ENCODE measurements at places on chromosomes 6 and 20.

DNA sequence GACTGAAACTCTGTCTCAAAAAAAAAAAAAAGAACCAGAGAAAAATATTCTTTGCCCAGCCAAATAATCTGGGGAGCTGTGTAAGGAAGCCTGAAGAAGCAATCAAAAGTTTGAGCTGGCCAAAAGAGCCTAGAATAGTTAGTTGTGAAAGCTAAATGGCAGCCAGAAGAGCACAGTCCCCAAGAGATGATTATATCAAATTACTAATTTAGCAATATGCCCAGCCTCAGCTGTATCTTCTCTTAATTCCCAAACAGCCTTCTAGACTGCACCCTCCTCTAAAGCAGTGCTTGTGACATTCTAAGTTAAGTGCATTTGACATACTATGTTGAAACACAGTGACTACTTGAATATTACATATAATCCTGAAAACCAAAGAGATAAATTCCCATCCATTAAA, 38.9 kb downstream of the CDK19 start:
- no peak for DNase-seq

DNA sequence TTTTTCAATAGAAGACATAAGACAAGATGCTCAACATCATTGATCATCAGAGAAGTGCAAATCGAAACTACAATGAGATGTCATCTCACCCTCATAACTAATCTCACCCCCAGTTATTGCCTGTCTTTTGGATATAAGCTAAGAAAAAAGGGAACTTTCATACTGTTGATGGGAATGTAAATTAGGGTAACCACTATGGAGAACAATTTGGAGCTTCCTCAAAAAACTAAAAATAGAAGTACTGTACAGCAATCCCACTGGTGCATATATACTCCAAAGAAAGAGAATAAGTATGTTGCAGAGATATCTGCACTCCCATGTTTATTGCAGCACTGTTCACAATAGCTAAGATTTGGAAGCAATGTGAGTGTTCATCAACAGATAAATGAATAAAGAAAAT, 26.4 kb upstream of the PHF3 start:
- no peak for DNase-seq

DNA sequence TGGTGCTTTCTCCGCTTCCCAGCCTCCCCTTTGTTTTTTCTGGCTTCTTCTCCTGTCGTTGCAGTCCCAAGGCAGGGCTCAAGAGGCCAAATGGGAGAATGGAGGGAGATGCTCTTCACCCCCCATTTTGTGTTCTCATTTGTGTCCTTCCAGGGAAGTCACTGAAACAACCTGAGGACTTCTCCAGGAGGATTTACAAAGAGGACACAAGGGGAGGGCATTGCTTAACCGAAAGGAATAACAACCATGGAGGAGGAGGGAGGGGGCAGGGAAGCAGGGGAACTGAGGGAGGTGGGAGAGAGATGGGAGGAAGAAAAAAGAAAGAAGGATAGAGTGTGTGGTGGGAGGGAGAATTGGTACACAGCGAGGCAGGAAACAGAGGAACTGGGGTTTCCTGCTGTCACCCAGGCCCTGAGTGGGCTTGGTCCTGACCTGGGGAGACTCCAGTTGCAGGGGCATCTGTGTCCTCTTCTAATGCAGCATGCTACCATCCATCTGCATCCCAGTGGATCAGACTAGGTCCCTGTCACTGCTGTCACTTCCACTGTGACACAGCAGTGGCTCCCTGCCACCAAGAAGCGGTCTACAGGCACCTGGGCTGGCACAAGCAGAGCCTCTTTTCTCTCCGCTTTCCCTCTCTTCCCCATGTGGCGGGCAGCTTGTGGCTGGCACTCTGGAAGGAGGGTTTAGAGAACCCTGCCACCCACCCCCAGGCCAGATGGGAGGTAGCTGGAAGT, 17.1 kb upstream of the MLN start:
- no peak for DNase-seq

DNA sequence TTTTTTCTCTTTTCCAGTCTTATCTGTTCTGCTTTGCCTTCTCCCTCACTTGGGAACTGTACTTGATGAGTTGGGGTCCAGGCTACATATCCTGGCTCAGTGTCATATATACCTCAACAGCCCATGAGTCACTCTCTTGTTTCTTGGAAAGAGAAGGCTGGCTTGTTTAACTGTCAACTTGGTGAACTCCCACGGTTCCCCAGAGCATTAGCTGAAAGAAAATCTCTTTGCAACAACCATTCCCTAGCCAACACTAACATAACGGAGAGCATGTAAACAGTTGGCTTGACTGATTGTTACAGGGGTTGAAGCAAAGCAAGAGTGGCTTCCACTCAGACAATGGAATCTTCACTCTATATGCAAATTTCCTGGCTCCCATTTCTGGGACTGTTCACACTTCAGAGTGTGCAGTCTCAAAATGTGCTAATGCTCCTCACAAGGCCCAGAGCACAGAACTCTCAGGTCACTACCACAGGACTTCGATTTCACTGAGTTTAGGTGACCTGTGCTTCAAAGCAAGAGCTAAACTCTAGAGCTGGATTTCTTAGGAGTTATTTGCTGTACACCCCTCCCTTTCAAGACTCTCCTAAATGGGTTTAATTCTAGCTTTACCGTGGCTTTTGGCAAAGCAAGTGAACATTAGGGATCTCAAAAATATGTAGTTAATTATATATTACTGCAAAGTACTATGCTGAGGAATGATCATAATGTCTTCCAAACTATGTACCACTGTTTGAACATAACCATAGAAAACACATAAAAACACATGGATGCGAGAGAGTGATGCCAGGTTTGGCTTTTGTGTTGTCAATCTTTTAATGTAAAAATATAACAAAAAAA, 609.8 kb downstream of the RFPL4B start:
- no peak for DNase-seq

DNA sequence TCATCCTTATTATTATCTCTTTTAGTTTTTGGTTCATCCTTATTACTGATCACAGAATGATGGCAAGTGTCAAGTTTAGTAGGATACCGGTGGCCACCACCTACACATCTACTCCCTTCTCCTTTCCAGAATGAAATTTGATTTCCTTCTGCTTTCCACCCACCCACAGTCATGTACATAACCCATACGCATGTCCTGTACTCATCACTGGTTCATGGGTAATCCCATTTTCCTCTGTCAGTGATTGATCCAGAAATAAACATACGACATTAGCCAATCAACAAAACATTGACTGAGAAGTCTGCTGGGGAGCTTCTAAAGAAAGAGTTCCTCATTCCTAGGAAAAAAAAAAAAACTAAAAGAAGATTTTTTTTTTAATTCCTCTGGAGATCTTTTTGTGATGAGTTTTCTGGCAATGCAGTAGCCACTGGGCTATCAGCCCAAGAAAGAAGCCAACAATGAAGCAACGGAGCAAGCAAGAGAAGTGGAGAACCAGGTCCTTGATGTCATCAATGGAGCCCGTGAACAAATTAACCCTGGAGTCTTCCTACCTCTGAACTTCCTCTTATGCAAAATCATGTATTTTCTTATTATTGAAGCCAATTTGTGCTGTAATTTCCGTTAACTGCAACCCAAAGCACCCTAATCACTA, 127.8 kb downstream of the TASP1 start:
- no peak for DNase-seq

DNA sequence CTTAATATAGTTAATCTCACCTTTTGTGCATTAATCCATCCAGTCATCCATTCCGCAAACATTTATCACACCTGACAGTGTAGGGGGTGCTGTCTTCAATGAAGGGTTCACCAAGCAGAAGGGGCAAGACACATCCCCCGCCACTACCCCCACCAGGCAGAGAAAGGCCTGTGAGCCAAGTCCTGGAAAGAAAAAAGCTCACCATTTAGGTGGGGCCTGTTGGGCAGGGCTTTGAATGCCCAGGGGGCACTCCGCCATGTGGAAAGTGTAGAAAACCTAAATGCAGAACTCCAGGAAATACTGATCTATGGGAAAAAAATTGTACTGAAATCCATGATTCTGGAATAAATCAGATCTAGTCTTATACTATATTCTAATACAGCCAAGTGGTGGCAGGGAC, 4.8 kb upstream of the STX16 start:
- no peak for DNase-seq

- no peak for DNase-seq
Measured at GRCh38 chr6:116876107-116876506, 935 bp upstream of the RFX6 start.

- DNase-seq, result no peak
Measured at GRCh38 chr6:9503111-9503761, 911.6 kb downstream of the TFAP2A start.

GRCh38 chr20:20150241-20150640, 97.9 kb downstream of the CFAP61 start:
- DNase-seq, result no peak

- DNase-seq, result no peak
Measured at GRCh38 chr6:41970436-41970846, 28.8 kb upstream of the CCND3 start.

- no peak for DNase-seq
Measured at GRCh38 chr6:21115111-21115510, 478.4 kb upstream of the SOX4 start.

DNA sequence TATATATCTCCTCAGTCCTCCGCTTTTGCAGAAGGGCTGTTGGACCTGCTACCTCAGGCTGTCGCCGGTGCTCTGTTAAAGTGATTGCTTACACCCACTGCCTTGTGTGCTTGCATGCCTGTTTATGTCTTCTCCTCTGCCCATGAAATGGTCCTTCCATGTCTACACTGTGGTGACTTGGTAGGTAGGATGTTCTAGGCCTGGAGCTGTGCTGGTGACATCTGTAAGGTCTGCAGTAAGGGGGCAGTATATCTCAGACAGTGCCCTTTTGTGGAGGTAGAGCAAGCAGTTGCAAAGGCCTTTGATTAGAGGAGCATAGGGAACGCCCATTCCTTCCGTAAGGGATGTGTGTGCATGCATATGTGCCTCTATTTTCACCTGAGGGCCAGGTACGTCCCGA, 40.3 kb downstream of the VAPB start:
- no peak for DNase-seq

DNA sequence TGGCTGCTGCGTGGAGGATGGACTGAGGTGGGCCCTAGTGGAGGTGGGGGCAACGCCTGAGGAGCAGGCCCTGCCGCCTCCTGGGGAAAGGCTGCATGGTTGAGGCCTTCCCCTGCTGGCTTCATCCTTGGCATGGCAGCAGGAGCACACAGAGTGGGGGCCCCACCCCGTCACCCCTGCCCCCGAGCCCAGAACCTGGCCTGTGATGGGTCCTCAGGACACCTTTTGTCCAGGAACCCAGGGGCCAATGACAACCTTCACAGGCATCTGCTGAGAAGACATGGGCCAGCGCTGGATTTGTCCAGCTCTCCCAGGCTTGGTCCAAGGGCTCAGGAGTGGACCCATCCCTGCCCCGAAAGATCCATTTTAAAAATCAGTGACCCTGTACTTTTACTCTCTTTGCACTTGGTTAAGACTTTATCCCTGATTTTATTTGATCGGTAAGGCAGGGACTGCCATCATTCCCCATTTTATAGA, 575 bp upstream of the SLC17A9 start:
- no peak for DNase-seq

DNA sequence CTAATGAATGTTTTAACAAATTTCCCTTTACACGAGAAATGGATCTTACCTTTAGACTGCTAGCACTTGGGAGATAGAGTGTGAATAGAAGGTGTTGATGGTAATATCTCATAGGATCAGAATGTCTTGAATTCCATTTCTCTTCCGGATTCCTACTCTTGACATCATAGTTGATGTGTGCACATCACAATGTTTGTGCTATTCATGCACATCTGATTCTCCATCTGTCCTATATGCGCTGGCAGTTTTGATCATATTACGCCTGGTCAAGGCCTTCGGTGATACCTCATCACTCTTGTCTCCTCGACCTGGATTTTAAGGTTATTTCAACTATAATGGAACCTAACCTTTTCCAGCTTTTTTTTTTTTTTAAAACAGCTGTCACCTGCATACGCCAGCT, 16.8 kb upstream of the ACAT2 start:
- DNase-seq, result no peak

GRCh38 chr6:83467620-83468036, 36.8 kb upstream of the ME1 start:
- DNase-seq, result no peak

GRCh38 chr6:44119704-44120262, 7.5 kb downstream of the MRPL14 start:
- DNase-seq, result no peak

- peak; percentile 47 for DNase-seq
Measured at GRCh38 chr6:93416571-93417420, 2.6 kb downstream of the EPHA7 start.

- no peak for DNase-seq
Measured at GRCh38 chr6:33977606-33978411, 168.1 kb downstream of the GRM4 start.

- no peak for DNase-seq
Measured at GRCh38 chr20:48919882-48920526, 1.5 kb upstream of the ARFGEF2 start.

GRCh38 chr6:92497281-92497680, 922.1 kb downstream of the EPHA7 start:
- no peak for DNase-seq

DNA sequence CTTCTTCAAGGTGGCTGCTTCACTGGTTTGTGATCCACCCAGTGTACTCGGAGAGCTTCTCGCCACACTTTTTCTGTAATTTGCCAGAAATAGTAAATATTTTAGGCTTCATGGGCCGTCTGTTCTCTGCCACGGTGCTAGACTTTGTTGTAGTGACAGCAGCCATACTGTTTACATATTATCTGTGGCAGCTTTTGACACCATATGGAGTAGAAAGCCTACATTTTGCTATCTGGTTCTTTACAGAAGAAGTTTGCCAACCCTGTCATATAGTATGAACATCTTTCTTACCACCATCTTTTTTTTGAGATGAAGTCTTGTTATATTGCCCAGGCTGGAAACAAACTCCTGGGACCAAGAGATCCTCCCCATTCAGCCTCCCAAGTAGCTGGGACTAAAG, 32.5 kb downstream of the FAM209B start:
- DNase-seq, result no peak

DNA sequence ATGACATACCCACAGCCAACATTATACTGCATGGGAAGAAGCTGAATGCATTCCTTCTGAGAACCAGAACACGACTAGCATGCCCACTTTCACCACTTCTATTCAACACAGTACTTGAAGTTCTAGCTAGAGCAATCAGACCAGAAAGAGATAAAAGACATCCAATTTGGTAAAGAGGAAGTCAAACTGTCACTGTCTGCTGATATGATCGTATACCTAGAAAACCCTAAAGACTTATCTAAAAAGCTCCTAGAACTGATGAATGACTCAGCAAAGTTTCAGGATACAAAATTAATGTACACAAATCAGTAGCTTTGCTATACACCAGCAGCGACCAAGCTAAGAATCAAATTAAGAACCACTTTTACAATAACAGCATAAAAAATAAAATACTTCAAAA, 60.5 kb downstream of the EYS start:
- no peak for DNase-seq

DNA sequence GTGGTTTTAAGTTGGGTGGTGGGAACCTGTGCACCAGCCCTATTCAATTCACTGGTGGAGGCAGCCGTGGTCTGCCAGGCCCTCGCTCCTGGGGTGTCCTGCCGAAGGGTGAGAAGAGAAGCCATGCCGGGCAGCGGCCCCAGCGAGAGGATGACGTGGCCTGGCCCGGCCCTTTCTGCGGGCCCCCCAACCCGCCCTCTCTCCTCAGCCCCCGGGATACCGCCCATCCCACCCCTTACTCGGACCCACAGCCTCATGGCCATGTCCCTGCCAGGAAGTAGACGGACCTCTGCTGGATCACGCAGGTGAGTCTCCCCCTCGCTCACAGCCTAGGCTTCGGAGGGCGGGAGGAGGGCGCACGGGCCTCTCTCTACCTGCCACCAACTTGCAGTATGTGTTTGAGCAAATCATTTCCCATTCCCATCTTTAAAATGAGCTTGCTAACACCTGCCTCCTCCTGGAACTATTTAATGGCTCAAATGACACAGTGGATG, 30.1 kb downstream of the SNPH start:
- no peak for DNase-seq

- DNase-seq, result no peak
Measured at GRCh38 chr6:70277470-70277869, 25.4 kb downstream of the COL9A1 start.

Data from GM20000 (cell line).